Vagina (tissue), 2 donors: ENCODE measurements at places on chromosomes 16 and 17.

GRCh38 chr16:84069540-84069939, 26.9 kb upstream of the SLC38A8 start:
- DNase-seq, result no peak

- no peak for DNase-seq
Observed at GRCh38 chr16:53894686-53895085, 190.7 kb downstream of the FTO start.

GRCh38 chr17:4527134-4527533, 28.1 kb downstream of the MYBBP1A start:
- no peak for DNase-seq

GRCh38 chr16:51487880-51488279, 336.8 kb upstream of the SALL1 start:
- DNase-seq, result no peak

- no peak for DNase-seq
Observed at GRCh38 chr17:20916383-20916782, 126.4 kb downstream of the USP22 start.

- DNase-seq, result no peak
Observed at GRCh38 chr16:20411055-20411454, 1.7 kb downstream of the ACSM5 start.

GRCh38 chr17:56475116-56475515, 118.4 kb upstream of the NOG start:
- DNase-seq, result no peak

GRCh38 chr16:17350207-17350606, 120.6 kb downstream of the XYLT1 start:
- no peak for DNase-seq

DNA sequence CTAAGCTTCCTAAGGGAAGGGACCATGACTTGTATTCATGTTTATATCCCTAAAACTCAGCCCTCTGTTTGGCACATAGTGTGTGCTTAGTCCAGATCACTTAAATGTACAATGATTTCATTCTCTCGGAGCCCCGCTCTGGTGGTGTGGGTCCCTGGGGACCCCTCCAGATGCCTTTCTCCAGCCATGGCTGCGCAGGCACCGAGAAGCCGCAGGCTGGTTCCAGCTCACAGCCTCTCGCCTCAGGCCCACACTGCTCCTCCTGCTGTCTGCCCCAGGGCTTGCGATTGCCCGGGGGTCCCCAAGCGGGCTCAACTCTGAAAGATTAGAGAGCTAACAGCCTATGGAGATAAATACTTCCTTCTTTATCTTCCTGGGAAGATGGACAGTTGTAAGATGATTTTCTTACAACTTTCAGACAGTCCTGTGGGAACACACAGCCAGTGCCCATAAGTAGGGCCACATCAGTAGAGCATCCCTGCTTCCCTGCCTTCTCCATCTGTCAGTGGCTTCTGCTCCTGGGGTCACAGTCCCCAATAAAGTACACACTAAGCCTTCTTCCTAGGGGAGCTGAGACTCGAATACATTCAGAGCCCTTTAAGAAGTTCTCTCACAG, 66.2 kb downstream of the CENPV start:
- DNase-seq, result no peak

DNA sequence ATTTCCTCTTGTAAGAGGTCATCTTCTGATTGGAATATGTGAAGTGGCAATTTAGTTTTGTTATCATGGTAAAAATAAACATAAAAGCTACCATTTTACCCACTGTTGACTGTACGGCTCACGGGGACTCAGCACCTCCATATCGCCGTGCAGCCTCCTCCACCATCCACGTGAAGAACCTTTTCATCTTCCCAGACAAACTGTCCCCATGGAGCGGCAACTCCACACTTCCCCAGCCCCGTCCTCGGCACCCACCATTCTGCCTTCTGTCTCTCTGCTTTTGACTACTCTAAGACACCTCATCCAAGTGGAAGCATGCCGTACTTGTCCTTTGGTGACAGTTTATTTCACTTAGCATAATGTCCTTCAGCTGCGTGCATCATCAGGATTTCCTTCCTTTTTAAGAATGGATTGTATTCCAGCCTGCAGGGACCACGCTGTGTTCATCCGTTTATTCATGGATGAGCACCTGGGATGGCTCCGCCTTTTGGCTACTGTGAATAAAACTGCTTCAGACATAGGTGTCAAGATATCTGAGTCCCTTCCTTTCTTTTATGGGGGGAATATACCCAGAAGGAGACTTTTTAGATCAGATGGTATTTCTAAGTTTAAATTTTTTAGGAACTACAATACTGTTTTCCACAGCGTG, 14.3 kb downstream of the FBXO31 start:
- no peak for DNase-seq

DNA sequence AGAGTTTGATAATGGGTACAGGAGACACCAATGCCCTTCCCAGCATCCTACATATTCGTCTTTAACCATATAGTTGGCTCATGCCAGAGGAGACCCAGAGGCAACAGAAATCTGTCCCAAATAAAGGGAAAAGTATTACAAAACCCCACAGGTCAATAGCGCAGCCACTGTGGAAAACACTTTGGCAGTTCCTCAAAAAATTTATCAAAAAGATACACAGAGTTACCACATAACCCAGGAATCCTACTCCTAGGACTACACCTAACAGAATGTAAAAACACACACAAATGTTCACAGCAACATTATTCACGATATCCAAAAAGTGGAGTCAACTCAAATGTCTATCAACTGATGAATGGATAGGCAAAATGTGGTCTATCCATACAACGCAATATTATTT, 135.8 kb downstream of the CEP112 start:
- no peak for DNase-seq

GRCh38 chr17:77470800-77471733, 330.3 kb downstream of the SEC14L1 start:
- DNase-seq, result no peak

GRCh38 chr16:66065925-66066324, 300.6 kb upstream of the CDH5 start:
- no peak for DNase-seq

DNA sequence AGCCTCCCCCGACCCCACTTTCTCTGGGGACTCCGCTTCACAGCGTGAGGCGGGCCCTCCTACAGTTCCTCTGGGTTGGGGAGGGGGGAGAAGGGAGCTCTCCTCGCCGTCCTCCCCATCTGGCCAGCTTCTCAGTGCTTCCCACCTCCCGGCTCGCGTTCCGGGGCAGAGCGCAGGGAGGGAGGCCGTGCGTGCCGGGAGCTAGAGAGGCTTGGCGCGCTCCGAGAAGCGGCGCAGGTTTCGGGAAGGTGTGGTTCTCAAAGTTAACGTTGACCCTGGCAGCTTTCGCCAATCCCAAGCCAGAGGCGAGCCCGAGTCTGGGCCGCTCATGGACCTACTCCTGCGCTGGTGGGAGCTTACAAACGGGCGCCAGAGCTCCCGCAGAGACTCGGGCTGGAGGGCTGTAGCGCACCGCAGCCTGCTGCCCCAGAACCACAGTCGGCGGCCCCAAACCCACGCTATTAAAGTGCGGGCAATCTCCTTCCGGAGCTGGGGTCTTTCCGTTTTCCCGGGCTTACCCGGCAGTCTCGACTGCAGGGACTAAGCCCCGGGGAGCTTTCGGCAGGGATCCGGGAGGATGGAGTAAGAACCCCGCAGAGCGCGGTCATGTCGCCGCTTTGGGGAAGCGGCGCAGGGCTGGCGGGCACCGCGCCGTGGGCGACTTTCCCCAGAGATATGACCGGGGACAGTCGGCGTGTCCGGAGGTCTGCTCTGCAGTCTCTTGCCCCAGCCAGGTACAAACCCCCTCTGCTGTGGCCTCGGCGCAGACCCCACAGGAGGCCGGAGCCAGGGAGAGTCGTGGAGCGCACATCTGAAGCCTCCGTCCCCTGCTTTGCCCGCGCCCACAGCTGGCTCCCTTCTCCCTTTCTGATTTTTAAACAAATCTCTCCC, 787 bp downstream of the CDH11 start:
- no peak for DNase-seq

- DNase-seq, result no peak
Observed at GRCh38 chr17:38897671-38898290, 27.6 kb upstream of the LASP1NB start.

DNA sequence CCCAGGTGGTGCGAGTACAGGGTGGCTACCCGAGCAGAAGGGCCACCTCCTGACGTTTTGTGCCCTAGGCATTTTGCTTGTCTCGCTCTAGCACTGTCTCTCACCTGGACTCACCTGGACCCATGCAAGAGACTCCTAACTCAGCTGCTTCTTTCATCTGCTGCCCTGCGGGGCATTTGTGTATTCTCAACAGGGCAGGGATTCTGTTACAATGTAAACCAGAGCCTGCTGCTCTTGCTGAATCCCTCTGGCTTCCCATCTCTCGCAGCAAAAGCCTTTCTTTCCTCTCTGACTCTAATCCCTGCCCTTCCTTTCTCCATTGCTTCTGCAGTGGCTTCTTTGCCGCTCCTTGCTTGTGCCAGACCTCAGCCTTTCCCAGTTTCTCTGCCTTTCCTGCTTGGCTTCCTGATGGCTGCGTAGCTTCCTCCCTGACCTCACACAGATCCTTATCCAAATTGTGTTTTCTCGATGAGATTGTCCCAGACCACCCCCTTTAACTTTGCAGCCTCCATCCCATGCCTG, 10.2 kb downstream of the ARSG start:
- DNase-seq, result no peak

DNA sequence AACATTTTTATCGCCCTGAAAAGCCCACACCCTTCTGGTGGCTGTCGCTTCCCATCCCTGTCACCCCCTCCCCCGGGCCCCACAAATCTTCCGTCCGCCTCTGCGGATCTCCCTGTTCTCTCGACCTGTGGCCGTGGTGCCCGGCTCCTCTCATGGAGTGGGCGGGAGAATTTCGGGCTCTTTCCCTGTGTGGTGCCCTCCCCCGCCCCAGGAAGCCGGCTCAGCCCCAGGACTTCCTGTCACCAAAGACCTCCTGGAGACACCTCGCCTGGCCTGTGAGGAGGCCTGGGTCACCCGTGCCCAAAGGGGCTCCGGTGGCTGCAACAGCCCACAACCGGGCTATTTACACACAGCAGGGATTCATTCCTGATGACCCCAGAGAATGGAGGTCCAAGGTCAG, 26.1 kb upstream of the UBE2I start:
- DNase-seq, result no peak

- DNase-seq, result no peak
Observed at GRCh38 chr16:47320546-47321310, 140.1 kb downstream of the ITFG1 start.

DNA sequence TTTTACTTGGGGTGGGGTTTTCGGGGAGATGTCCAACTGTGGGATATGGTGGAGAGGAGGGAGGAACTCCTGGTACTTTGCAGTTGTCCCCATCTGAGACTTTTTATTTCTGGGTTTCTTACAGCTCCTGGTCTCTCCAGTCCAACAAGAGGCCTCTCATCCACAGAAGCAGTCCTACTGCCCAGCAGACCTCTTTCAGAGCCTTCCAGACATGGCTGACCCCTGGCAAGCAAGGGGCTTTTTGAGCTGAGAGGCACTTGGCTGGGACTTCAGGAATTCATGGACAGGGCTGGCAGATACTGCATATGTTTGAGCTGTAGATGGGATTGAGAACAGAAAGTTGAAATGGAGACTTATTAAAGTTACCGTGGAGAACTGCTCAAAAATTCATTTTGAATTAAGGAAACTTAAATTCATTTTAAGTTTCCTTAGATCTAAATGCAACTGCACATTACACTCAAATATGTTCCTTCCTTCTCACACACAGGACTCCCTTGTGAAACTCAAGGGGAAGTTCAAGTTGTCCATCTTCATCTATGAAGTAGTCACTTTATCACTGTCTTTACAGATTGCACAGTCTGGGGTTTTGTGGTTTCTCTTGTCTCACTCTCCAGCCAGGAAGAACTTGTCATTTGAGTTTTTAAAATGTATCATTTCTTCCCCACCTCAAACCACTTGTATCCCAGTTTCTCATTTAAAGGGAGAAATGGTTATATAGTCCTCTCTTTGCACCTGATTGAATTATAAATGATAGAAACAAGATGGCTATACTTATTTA, 1.1 kb downstream of the LASP1NB start:
- DNase-seq, result no peak

GRCh38 chr17:50045154-50045553, 10.8 kb upstream of the ITGA3 start:
- no peak for DNase-seq

DNA sequence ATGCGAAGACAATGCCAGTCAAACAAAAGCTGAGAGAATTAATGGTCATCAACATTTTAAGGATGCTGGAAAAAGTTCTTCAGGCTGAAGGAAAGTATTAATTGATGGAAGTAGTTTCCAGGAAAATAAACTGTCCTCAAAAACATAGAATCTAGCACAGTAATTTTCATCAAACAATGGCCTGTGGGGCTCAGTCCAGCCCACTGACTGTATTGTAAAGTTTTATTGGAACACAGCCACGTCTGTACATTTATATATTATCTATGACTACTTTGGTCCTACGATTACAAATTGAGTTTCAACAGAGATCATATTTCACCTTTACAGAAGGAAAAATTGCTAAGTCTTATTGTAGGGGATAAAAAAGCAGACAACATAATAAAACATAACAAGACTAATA, 484.5 kb downstream of the KCNJ2 start:
- no peak for DNase-seq

DNA sequence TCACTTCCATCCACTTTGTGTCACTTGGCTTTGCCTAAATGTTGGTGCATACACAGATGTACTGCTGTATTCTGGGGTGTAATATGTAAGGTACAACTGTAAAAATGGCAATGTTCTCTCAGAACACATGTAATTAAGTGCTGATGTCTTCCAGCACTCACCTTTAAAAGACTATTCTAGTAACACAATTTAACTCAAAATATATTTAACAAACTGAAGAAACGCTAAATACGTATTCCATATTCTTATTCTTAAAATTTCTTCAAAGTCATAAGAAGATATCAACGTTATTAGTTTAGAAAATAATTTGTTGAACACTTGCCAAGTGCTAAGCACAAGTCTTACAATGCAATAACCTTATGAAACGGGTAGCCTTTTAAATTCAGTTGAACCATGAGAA, 3.6 kb downstream of the CMC2 start:
- DNase-seq, result no peak

- DNase-seq, result no peak
Observed at GRCh38 chr16:71894229-71894920, 956 bp upstream of the IST1 start.

- DNase-seq, result no peak
Observed at GRCh38 chr16:66906916-66907836, 11.5 kb downstream of the CDH16 start.

DNA sequence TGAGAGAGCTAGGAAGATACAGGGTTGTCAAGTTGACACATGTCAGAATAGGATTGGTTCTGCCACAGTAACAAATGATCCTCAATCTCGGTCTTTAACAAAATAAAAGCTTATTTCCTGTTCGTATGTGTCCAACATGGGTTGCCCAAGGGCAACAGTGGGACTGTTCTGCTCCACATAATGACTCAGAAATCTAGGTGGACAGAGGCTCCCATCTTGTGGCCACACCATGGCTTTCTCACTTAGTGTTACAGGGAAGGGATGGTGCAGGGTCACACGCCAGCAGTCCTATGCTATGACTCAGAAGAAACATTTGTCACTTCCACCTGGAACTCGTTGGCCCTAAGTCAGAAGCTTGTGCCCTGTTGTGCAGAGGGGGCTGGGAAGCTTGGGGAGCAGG, 364.9 kb downstream of the SNX29 start:
- no peak for DNase-seq

- DNase-seq, result no peak
Observed at GRCh38 chr16:84947996-84948850, 63.1 kb downstream of the ZDHHC7 start.

GRCh38 chr17:33234930-33235685, 58.0 kb downstream of the ASIC2 start:
- DNase-seq, result no peak

GRCh38 chr17:1933875-1934715, 91.0 kb downstream of the RTN4RL1 start:
- DNase-seq, result no peak
